Activated CD4-positive, alpha-beta T cell treated with anti-CD3 and anti-CD28 coated beads, Interleukin-2, amount 10 ng/mL, durations not matched to agents 7 days and 5 days (primary cell): ENCODE measurements at places on chromosomes 5 and 9. TPM values are rescaled to one million over a fixed set of nuclear protein-coding genes. Genes with fewer than 3 reads are reported as not detected.

- DNase-seq: peak; percentile 63
- H3K36me3 ChIP-seq: peaks cover 30% of the 10 kb centered on the region
- no peaks in the 10 kb centered on the region for H3K27me3 ChIP-seq
- peak overlapping the region; percentile 95 for H3K4me3 ChIP-seq
Measured at GRCh38 chr5:180860273-180860886, 696 bp downstream of the ZFP62 start.

- no peaks in the 10 kb centered on the region for H3K4me1 ChIP-seq
- H3K27ac ChIP-seq: no peak overlapping the region
- H3K4me3 ChIP-seq: no peak overlapping the region
- DNase-seq: no peak
- H3K36me3 ChIP-seq: no peaks in the 10 kb centered on the region
- peaks cover 44% of the 10 kb centered on the region for H3K27me3 ChIP-seq
Measured at GRCh38 chr9:21268347-21268657, 28.5 kb upstream of the IFNA14 start.

GRCh38 chr9:28024676-28025075 lies 451.4 kb upstream of the C9orf72 start:
- DNase-seq: no peak
- no peak overlapping the region for H3K27ac ChIP-seq
- H3K36me3 ChIP-seq: no peaks in the 10 kb centered on the region
- H3K4me3 ChIP-seq: no peak overlapping the region

DNA sequence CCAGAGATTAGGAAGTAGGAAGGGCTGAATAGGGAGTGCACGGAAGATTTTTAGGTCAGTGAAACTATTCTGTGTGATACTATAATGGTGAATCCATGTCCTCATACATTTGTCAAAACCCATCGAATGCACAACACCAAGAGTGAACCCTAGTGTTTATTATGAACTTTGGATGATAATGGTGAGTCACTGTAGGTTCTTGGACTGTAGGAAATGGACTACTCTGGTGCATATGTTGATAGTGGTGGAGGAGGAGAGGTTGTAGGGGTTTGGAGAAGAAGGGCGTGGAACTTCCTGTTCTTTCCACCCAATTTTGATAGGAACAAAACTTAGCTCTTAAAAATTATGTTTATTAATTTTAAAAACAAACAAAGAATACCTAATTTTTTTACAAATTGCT lies 14.3 kb downstream of the CTSL start:
- H3K36me3 ChIP-seq: peaks cover 3% of the 10 kb centered on the region
- peaks cover 23% of the 10 kb centered on the region for H3K27me3 ChIP-seq
- H3K27ac ChIP-seq: no peak overlapping the region

DNA sequence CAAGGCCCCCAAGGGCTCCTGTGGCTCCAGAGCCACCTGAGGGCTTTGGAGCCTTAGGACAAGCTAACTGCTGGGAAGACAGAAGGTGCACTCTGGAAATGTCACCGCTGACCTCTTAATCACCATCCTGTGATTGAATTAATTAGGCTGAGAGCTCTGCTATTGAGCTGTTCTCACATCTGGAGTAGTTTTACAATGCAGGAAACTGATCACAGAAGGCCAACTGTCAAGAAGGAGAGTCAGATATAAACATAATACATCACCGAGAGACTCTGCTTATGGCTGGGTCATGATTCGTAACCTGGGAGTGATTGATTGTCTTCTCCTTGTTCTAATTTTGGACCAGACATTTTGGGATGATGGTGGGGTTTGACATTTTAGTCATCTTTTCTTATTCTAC lies 226.1 kb downstream of the SLIT3 start:
- no peak for DNase-seq
- H3K36me3 ChIP-seq: no peaks in the 10 kb centered on the region
- no peaks in the 10 kb centered on the region for H3K4me1 ChIP-seq
- H3K4me3 ChIP-seq: no peak overlapping the region
- H3K27ac ChIP-seq: no peak overlapping the region

DNA sequence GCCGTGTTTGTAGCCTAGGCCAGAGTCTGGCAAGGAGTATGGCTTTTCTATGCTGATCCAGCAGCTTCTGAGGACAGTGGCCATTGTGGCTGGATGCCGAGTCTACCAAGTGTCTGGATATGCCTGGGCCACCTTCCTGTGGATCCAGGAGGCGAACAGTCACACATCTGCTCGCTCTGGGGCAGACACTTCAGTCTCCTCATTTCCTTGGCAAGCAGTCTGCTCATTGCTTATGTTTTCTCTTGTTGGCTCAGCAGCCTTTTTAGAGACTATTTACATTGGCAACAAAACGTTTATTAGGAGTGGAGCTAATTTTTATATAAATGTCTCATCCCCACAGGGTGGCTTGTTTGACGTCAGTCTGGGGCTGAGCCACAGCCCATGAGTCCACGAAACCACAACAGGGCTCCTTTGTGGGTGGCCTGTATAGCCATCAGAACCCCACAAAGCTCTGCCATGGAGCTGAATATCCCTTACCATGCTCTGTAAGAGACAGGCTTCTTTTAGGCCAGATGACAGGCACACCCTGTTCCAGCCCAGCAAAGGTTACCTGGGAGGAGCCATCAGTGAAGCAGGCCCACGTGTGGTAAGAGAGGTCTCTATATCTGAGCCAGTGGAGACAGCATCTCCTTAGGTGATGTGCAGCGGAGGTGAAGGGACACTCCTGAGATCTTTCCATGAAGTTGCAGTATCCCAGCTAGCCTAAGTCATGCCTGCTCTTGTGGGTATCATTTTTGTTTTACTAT lies 221.7 kb downstream of the DIRAS2 start:
- peaks cover 11% of the 10 kb centered on the region for H3K27me3 ChIP-seq
- peaks cover 2% of the 10 kb centered on the region for H3K4me1 ChIP-seq
- H3K4me3 ChIP-seq: no peak overlapping the region
- no peaks in the 10 kb centered on the region for H3K36me3 ChIP-seq
- H3K27ac ChIP-seq: no peak overlapping the region
- no peak for DNase-seq

GRCh38 chr5:138051441-138052296 lies 18.8 kb upstream of the FAM13B start:
- no peak for DNase-seq
- peaks cover 6% of the 10 kb centered on the region for H3K27me3 ChIP-seq
- peaks cover 10% of the 10 kb centered on the region for H3K4me1 ChIP-seq
- H3K36me3 ChIP-seq: no peaks in the 10 kb centered on the region

DNA sequence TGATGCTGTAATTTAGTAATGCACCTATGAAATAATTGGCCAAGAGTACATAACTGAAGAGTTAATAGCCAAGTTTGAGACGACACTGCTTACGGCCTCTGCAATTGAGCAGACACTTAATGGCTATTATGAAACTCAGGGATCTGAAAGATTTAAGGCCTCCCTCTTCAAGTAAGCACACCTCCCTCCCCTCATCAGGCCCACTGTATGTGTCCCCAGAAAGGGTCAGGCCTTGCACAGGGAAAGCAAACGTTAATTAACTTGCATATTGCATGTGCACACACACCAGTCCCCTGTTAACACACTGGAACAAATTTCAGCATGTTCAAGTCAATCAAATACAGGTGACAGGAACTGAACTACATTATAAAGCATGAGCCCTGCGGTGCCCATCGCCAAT lies 163.6 kb downstream of the SPOCK1 start:
- DNase-seq: no peak
- H3K4me3 ChIP-seq: no peak overlapping the region
- H3K27me3 ChIP-seq: no peaks in the 10 kb centered on the region
- H3K27ac ChIP-seq: no peak overlapping the region

DNA sequence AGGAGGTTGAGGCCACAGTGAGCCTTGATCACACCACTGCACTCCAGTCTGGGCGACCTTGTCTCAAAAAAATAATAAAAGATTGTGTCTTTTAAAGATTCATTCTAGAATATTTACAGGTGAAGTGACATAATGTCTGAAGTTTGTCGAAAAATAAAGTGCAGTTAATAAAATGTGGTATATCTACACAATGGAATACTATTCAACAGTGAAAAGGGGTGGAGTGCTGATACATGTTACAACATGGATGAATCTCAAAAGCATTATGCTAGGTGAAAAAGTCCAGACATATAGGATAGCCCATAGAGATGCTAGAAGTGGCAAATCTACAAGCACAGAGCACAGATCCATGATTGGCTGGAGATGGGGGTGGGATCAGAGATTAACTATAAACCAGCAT lies 101.9 kb downstream of the PAX5 start:
- no peaks in the 10 kb centered on the region for H3K36me3 ChIP-seq
- H3K27me3 ChIP-seq: peaks cover 5% of the 10 kb centered on the region
- DNase-seq: no peak
- no peak overlapping the region for H3K27ac ChIP-seq
- no peak overlapping the region for H3K4me3 ChIP-seq

Gene NTNG2
- 6.6 TPM for total RNA-seq

Gene ARL10
- 7.7 TPM for total RNA-seq

Gene LCN9
- not detected for total RNA-seq

Gene ABLIM3
- not detected for total RNA-seq
